Fibroblast of villous mesenchyme (primary cell): ENCODE measurements at places on chromosomes 1 and 21. TPM values are rescaled to one million over a fixed set of nuclear protein-coding genes. Genes with fewer than 3 reads are reported as not detected.

Gene ADARB1
- 14.5 and 16.4 TPM in 2 replicates for total RNA-seq

Gene KRTAP7-1
- total RNA-seq = not detected in 2 replicates

Gene IQCC
- 0.86 and 2.3 TPM in 2 replicates for total RNA-seq

Gene CGN
- under 0.01 TPM in 1 of 2 replicates, not detected in the other for total RNA-seq

Gene ORC1
- 4.8 and 5.2 TPM in 2 replicates for total RNA-seq

Gene PTPRC
- total RNA-seq = 0.64 and 3.5 TPM in 2 replicates

Gene COL24A1
- 2.3 and 3.9 TPM in 2 replicates for total RNA-seq

Gene HSPG2
- total RNA-seq = 166 and 200 TPM in 2 replicates
